ENCODE measurements at places on chromosomes 12 and 14. TPM values are rescaled to one million over a fixed set of nuclear protein-coding genes. Genes with fewer than 3 reads are reported as not detected.
A peak's percentile ranks its signal among the peaks of the same experiment; 100 is the strongest.

LTB4R gene
- 10.5 TPM for polyA plus RNA-seq

GPX2 gene
- polyA plus RNA-seq: not detected

STXBP6 gene
- polyA plus RNA-seq: 0.53 TPM

C12orf54 gene
- polyA plus RNA-seq: not detected

TRMT61A gene
- 18.1 TPM for polyA plus RNA-seq

FOXG1 gene
- 1.3 TPM for polyA plus RNA-seq

DNA sequence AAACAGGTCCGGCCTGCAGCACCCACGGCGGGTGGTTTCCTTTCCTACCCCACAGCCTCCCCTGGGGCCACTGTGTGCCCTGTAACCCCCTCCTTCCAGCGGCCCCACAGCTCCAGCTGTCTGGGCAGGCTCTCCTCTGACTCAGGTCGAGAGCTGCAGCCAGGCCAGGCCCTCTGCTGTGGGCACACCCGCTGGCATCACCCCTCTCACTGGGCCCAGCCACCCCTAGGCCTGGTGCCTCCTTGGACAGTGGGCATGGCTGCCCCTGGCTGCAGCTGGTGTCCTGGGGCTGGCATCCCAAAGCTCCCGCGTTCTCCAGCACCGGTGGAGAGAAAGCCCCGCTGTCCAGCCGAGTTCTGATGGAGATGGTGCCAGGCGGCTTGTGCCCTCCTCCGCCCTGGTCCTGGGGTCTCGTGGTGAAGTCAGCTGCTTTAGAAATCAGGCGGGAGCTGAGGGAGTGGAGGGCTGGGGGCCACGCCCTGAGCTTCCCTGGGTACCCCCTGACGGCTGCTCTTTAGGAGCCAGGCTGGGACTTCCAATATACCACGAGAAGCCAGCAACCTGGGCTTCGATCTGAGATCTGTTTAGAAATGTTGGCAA lies 114.9 kb downstream of the KIF26A start:
- H3K27ac ChIP-seq: no peak overlapping the region
- no peaks in the 10 kb centered on the region for H3K4me1 ChIP-seq
- no peak overlapping the region for H3K4me3 ChIP-seq
- H3K36me3 ChIP-seq: no peaks in the 10 kb centered on the region
- H3K27me3 ChIP-seq: no peaks in the 10 kb centered on the region

DNA sequence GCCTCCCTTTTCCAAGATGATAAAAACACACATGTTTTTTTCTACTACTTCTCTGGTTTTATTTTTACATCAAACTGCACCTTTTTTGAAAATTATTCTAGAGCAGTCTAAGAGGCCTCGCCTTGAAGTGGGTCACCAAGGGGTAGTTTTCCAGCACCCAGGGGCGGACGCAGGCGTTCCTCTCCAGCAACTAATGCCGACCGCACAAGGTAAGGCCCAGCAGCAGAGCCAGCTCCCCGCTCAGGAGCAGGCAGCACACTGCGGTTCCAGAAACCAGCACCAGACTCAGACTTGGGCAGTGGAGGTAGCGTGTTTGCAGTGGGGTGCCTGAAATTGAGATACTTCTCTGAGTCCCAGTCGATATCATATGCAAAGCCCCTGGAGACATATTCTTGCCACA lies 31.6 kb downstream of the EP400 start:
- no peaks in the 10 kb centered on the region for H3K27me3 ChIP-seq
- H3K27ac ChIP-seq: no peak overlapping the region
- H3K4me1 ChIP-seq: peaks cover 6% of the 10 kb centered on the region
- H3K4me3 ChIP-seq: no peak overlapping the region
- peaks cover 74% of the 10 kb centered on the region for H3K36me3 ChIP-seq
- DNase-seq: no peak

GRCh38 chr14:89899291-89899690 lies 55.2 kb downstream of the EFCAB11 start:
- H3K27ac ChIP-seq: no peak overlapping the region
- no peak for DNase-seq
- H3K27me3 ChIP-seq: no peaks in the 10 kb centered on the region
- no peaks in the 10 kb centered on the region for H3K4me1 ChIP-seq
- H3K36me3 ChIP-seq: no peaks in the 10 kb centered on the region

DNA sequence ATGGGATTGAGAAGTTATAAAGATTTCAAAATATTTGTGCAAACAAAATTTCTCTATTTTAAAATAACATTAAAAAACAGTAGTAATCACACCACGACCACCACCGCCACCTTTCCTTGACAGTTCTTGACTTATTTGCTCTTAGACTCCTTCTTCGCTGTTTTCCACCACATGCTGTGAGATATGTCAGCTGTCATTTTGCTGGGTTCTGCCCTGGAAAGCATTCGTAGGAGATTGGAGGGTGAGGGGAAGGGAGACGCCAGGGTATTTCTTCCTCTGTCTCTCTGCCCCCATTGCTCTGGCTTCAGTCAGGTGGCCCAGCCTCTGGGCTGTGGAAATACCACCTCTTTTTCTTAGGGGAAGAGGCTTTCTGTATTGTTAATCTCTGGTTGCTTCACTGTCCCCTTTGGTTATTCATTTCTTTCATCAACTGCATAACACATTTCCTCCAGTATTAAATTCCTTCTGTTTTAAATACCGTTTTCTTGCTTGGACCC lies 186.2 kb downstream of the NEDD1 start:
- no peak overlapping the region for H3K27ac ChIP-seq
- no peak for DNase-seq
- no peaks in the 10 kb centered on the region for H3K36me3 ChIP-seq
- H3K4me1 ChIP-seq: no peaks in the 10 kb centered on the region

DNA sequence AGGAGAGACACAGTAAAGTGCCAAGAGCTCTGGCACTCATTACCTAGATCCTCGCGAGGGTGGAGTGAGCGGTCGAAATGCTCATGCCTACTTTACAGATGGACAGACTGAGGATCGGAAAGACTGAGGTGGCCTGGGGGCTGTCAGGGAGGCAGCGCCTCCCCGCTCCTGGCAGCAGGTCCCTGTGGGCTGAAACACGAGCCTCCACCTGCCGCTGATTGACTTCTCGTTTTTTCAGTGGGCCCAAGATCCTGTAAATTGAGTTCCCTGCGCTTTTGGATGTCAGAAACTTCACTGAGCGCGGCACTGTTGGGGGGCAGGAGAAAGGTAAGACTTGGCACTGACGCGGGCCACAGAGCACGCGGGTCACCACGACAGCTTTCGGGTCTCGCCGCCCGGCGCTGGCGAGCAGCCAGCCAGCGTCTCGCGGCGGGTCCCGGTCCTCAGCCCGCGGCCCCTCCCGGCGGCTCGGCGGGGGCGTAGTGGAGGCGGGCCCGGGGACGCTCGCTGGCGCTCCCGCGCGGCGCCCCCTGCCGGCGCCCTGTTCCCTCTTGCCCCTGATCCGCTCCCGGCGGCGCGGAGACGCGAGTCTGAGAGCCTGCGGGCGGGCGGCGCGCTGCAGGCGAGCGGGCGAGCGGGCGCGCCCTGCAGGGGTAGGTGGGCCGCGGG lies 552 bp upstream of the SCN8A start:
- H3K36me3 ChIP-seq: no peaks in the 10 kb centered on the region
- peaks cover 10% of the 10 kb centered on the region for H3K27me3 ChIP-seq
- H3K4me1 ChIP-seq: peaks cover 13% of the 10 kb centered on the region

GRCh38 chr12:46676797-46677520 lies 148.8 kb downstream of the SLC38A4 start:
- no peaks in the 10 kb centered on the region for H3K36me3 ChIP-seq
- H3K4me3 ChIP-seq: no peak overlapping the region
- no peak for DNase-seq
- no peaks in the 10 kb centered on the region for H3K4me1 ChIP-seq

DNA sequence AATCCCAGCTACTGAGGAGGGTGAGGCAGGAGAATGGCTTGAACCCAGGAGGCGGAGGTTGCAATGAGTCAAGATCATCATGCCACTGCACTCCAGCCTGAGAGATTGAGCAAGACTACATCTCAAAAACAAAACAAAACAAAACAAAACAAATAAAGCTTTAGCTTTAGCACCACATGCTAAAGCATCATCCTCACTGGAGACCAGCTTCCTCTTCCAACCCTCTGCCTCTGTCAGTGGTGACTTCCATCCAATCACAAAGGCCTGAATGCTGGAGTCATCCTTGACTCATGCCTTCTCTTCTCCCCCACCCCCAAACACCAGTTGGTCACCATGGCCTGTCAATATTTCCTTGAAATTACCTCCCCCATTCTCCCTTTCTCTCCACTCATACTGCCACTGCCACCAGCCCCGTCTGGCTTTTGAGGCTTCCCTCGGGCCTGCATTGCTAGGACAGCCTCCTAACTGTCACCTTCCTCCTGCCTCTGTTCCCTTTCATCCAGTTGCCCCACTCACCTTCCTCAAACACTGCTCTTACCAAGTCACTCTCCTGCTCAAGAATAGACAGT lies 1.4 kb downstream of the ZNF385A start:
- H3K4me3 ChIP-seq: no peak overlapping the region
- no peaks in the 10 kb centered on the region for H3K27me3 ChIP-seq
- peak; percentile 79 for DNase-seq
- H3K27ac ChIP-seq: peak overlapping the region; percentile 53
- H3K36me3 ChIP-seq: peaks cover 75% of the 10 kb centered on the region

DNA sequence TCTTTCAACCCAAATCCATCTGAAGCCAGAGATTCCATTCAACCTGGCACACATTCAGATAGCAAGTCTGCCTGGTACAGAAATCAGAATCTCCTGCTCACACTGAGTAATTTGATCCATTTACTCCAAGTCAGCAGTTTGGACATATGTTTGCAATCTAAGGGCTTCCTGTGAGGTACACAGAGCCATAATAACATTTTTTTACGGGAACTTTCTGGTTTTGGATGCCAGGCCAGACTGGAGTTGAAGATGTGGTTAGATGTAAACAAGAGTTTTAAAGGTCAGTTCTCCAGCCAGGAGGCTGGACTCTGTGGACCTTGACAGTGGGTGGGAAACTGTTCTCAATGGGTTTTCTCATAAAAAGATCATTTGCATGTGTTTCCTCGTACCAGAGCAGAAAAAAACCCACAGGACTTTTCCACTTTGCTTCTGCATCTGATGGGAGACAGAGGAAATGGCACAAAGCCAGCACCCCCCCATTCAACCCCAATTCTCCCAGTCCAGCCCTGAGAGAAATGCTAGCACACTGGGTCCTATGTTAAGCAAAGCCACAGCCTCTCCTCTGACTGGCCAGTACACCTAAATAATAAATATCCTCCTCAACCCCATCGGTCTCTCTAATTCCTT lies 17.7 kb upstream of the TSPAN11 start:
- H3K36me3 ChIP-seq: no peaks in the 10 kb centered on the region
- H3K27me3 ChIP-seq: no peaks in the 10 kb centered on the region
- no peaks in the 10 kb centered on the region for H3K4me1 ChIP-seq
- H3K4me3 ChIP-seq: no peak overlapping the region
- H3K27ac ChIP-seq: no peak overlapping the region
- DNase-seq: no peak

GRCh38 chr14:92456215-92457015 lies 57.2 kb upstream of the RIN3 start:
- no peak overlapping the region for H3K27ac ChIP-seq
- no peaks in the 10 kb centered on the region for H3K4me1 ChIP-seq
- H3K4me3 ChIP-seq: no peak overlapping the region
- H3K27me3 ChIP-seq: peaks cover 3% of the 10 kb centered on the region
- peak; percentile 44 for DNase-seq
- H3K36me3 ChIP-seq: no peaks in the 10 kb centered on the region

- H3K4me1 ChIP-seq: no peaks in the 10 kb centered on the region
- no peak overlapping the region for H3K4me3 ChIP-seq
- no peaks in the 10 kb centered on the region for H3K36me3 ChIP-seq
- no peak for DNase-seq
- no peak overlapping the region for H3K27ac ChIP-seq
- H3K27me3 ChIP-seq: no peaks in the 10 kb centered on the region
Observed at GRCh38 chr12:20211981-20212421, 156.3 kb upstream of the PDE3A start.
